ENCODE measurements at places on chromosomes 2 and 18.

DNA sequence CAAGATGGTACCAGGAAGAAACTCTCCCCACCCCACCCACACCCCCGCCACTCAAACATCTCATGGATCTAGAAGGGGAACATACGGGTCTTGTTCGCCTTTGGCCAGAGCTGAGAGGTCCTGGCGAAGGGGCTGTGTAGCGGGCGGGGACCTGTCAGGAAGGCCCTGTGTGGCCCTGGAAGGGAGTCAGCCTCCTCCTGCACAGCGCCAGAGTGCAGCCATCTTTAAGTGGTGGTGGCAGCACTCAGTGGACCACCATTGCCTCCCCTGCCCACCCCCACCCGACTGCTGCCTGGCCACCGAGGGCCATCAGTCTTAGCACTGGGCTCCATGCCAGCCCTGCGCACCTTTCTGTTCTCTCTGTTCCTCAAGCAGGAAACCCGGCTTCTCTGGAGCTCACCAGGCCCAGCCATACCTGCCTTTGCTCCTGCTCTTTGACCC, 11.6 kb upstream of the FAHD2A start:
- no peak for DNase-seq

DNA sequence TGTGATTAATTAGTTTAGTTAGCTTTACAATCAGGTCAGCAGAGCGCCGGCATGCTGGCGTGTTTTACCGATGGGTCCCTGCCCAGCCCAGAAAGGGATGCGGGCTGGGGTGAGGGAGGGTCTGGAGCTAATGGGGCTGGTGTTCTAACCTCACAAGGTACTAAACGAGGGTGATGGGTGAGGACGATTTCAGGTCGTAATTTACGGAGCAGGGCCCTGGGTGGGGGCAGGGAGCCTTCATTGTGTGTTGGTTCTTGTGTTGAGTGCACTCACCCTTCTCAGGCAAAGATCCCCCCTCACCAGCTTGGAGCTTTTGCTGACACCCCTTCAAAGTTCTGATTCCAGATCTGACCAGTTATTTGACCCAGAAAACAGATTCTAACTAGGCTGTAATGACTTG, 39.5 kb downstream of the PTGR3 start:
- DNase-seq = no peak

DNA sequence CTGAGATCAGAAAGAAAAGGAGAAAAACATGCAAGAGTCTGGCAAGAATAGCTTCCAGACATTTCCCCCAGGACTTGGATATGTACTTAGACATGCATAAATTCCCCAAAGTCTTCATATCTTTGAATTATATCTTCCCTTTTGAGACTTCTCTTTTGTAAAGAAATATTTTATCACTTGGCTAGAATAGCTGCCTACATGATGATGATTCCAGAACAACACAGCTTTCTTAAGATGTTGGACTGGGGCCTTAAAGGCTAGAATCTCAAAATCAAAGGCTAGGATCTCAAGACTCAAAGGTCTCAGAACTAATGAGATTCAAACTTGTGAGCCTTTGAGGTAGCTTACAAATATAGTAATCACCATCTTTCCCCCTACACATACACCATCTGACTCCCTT, 842.3 kb downstream of the BCL11A start:
- no peak for DNase-seq

DNA sequence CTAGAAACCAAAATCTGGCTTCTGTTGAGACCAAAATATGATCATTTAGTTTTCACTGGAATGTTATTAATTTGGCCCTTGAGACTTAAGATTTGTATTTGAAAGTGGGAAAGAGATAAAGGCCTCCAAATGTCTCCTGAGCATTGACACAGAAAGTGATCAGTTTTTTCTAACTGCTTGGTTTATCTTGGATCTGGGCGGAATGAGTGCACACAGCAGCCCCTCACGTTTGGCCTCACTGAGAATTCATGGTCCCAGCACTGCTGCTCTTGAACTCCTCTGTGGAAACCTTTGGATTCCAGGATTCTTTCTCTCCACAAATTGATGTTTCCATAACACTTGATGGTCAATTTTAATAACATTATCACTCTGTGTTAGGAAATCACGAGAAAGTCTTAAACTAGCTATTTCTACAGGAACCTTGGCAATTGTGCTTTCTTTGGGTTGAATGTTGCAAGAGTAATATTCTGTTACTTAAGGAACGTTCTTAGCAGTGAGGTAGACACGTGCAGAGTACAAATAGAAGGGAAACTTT, 180.3 kb upstream of the BCL2L11 start:
- DNase-seq = no peak

DNA sequence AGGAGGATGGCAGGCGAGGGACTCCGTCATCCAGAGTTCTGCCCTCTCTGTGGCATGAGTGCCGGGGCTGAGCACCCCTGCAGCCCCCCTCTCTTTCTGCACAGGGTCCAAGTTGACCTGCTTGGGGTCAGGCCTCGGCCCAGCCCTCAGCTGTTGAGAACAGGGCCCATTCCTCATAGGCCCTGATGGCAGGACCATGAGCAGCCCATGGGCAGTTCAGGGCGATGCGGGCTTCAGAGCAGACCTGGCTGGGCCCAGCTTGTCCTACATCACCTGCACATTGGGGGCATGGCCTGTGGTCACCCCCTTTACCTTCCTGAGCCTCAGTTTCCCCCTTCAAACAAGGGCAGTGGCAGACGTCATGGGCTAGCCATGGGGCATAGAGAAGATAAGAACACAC, 238.1 kb downstream of the SEPTIN10 start:
- no peak for DNase-seq

Data from activated CD8-positive, alpha-beta memory T cell treated with anti-CD3 and anti-CD28 coated beads for 4 hours (primary cell).